ENCODE measurements at places on chromosomes 4 and X. TPM values are rescaled to one million over a fixed set of nuclear protein-coding genes. Genes with fewer than 3 reads are reported as not detected.
A peak's percentile ranks its signal among the peaks of the same experiment; 100 is the strongest.

GRCh38 chrX:18931972-18932371, 51.9 kb downstream of the PHKA2 start:
- peak; percentile 2 for DNase-seq

DNA sequence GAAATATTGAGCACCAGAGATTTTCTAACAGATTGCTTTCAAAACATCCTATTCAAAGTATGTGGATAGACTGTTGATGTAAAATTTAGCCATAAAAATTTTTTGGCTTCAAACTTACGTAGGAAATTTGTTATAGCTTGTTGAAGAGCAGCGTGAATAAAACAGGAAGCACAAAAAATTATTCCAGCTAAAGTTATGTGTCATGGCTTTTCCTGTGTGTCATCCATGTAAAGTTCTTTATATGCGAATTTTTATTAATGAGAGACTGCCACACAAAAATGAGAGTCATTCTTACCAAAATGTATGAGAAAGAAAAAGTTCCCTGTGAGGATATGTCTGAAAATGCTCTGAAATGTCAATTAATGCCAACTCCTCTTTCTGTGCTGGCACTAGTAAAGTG, 19.5 kb downstream of the EPGN start:
- no peak for DNase-seq

- no peak for DNase-seq
Measured at GRCh38 chr4:46986922-46987638, 6.3 kb downstream of the GABRA4 start.

DNA sequence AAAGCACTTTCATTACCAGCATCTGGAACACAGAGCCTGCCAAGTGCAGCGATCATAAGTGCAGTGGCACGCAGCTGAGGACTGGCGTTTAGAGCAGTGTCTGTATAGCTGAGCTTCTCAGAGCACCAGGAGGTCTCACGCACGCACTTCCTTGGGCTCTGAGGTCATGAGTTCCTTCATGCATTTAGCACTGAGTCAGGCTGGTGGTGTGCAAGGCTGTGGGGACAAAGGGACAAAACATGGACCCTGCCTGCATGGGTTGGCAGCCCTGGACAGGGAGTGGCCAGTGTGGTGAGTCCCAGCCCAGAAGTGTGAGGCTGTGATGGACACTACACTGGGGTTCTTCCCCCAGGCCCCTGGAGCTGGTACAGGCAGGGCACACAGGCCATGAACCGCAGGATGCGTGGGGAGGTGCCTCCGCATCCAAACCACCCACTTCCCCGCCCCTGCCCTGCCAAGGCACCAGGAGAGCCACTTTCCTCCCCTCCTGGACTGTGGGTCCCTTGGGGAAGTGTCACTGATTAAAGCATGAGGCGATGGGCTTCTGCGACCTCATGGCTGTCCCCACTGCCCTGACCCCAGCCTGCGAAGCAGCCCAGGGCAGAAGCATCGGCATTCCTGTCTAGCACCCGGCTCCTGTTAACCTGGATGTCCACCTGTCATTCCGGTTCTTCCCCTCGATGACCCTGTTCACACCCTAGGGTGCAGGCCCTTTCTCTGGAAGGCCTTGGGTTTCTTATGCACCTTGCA, 37.2 kb upstream of the GPR78 start:
- DNase-seq: no peak

DNA sequence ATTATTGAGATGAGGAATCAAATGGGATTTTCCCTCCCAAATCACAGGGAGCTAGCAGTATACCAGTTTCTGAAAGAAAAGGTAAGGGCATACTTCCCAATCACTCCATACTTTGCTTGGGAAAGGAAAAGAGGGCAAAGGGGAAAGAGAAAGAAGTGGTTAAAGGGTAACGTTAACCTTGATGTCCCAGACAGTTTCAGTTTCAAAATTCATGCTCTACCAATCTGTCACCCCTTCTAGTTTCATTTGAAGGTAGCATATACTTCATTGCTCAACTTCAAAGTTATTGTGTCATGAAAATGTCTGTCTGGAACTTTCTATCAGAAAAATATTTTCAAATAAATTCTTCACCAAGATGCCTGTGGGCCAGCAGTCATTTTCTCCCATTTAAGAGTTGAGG, 16.0 kb downstream of the TNMD start:
- no peak for DNase-seq

- peak; percentile 16 for DNase-seq
Measured at GRCh38 chr4:24103434-24104157, 213.7 kb upstream of the PPARGC1A start.

- DNase-seq: no peak
Measured at GRCh38 chr4:172141025-172141424, 327.8 kb downstream of the GALNTL6 start.

DNA sequence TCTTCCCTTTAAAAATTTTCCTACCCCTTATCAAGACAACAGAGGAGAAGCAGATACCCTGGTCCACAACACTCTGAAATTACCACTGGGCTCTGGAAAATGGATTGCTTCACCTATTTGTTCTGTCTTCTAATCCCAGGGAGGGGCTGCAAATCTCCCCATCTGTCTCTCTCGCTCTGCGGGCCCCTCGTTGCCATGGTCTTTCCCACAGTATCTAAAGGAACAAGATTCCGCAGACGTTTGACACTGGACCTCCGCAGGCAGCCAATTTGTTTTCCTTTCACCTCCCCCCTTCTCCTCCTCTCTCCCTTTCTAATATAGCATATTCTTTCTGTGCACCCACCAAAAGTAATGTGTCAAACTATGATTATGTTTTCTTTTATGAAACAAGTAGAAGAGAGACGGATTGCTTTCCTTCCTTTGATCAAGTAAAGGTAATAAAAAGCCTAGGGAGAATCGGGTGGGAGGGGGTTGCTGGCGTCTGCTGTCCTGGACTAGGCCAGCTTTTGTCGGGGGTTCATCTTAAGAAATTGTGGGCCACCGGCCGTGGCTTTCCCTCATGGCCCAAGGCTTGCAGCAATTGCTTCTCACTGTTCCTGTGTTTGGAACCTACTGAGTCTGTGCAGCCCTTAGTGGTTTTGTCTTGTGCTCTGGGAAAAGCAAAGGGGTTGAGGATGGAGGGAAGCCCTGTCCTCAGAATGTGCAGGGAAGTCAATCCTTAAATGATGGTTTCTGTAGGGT, 81.0 kb downstream of the MGST2 start:
- no peak for DNase-seq

- no peak for DNase-seq
Measured at GRCh38 chr4:95304898-95305297, 243.9 kb downstream of the UNC5C start.

GRCh38 chrX:144275843-144276242, 392.0 kb downstream of the UBE2NL start:
- no peak for DNase-seq

DNA sequence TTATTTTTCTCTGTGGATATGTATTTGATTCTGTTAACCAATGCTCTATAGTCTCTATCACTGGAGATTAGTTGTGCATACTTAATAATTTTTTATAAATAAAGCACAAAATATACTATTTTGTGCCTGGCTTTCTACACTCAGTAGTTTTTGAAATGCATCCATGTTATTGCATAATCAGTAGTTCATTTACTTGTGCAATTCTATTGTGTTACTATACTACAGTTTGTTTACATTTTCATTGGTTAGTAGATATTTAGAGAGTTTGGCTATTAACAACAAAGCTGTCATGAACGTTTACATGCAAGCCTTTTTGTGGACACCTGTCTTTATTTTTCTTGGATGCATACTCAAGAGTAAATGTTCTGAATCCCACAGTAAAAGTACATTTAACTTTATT, 265.0 kb upstream of the FAT4 start:
- no peak for DNase-seq

GRCh38 chr4:40704073-40704472, 45.7 kb upstream of the NSUN7 start:
- DNase-seq: no peak

DNA sequence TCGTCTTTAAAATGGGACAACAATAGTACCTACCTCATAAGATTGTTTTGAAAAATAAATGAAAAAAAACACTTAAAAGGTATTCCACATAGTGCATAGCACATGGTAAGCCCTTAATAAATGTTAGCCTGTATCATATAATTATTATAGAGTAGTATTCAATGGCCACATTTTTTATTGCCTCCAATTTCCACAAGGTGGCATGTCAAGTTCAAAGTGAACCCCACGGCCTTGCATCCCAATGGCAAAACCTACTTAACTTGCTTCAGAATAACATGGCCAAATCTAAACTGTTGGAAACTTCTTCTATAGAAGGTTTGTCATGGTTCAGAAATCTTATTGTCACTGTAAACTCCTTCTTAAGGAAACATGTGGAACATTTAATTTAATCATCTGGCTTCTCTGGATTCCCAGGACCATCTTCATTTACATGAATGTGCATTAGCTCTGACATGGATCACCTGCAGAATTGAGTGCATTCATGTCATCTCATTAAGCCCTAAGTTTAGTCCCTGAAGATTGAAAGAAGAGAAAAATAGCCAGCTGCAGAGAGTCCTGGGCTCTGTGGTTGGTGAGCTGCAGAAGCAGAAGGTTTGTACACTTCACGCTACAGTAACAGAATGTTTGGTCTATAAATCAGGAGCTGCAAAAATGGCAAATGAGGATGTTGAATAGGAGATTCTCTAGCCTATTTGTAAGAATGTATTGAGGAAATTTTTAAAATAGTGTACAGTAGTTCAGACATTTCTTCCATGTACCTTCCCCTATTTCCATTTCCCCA, 61.0 kb downstream of the ANXA3 start:
- DNase-seq: no peak

DNA sequence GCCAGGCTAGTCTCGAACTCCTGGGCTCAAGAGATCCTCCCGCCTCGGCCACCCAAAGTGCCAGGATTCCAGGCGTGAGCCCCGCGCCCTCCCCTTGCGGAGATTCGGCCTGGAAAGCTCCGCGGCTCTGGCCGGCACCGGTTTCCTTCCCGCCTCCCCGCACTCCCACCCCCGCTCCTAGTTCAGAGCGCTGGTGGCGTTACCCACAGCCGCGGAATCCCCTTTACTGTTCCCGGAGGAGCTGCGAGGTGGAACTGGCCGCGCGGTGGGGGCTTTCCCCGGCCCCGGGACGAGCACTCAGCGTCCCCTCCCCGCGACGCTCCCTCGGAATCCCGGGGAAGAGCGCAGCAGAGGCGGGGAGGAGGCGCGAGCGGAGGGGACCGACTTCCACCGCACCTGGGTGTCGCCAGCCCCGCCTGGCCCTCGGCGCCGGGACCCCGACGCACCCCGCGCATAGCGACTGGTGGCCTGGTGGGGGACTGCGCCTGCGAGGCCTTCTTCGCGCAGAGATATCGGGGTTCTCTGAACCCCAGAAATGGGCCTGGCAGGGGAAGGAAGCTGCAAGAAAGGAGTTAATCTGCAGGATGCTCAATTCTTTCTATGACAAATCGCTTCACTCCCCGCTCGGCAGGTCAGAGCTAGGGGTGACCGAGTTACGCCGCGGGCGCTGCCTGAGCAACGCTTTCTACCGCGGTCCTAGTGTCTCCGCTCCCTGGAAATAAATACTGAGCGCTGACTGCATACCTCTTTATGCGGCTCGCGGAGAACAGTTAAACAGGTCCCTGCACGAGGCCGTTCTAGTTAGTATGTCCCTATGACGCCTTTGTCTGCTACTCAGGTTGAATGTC, 14.6 kb upstream of the SLC25A4 start:
- peak; percentile 11 for DNase-seq

DNA sequence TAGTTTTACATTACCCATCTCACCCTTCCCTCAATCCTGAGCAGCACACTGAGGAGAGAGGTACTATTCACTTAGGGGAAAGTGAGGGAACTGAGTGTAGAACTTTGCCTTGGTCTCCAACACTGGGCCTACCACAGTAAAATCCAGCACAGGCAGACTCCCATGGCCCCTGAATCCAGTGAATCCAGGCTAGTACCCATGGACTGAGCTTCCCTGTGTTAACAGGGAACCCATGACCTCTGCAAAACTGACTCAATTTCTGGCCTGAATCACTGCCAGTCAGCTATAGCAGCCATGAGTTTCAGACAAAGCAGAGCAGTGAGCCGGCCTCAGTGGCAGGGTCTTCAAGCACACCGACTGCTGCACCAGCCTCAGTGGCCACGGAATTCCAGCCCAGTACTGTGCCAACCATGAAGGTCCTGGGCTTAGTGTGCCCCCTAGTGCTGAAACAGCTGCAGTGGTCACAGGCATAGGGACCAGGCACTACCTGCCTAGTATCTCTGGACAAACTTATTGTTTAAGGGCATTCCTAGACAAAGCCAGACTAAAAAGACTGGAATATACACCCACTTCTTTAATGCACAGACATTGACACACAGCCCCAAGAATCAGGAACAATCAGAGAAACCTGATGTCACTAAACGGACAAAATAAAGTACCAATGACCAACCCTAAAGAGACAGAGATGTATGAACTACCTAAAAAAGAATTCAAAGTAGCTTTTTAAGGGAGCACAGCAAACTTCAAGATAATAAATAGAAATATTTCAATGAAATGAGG, 127.4 kb upstream of the RPL34 start:
- DNase-seq: peak; percentile 26

GRCh38 chrX:8803326-8803725, 2.1 kb upstream of the FAM9A start:
- DNase-seq: no peak

DNA sequence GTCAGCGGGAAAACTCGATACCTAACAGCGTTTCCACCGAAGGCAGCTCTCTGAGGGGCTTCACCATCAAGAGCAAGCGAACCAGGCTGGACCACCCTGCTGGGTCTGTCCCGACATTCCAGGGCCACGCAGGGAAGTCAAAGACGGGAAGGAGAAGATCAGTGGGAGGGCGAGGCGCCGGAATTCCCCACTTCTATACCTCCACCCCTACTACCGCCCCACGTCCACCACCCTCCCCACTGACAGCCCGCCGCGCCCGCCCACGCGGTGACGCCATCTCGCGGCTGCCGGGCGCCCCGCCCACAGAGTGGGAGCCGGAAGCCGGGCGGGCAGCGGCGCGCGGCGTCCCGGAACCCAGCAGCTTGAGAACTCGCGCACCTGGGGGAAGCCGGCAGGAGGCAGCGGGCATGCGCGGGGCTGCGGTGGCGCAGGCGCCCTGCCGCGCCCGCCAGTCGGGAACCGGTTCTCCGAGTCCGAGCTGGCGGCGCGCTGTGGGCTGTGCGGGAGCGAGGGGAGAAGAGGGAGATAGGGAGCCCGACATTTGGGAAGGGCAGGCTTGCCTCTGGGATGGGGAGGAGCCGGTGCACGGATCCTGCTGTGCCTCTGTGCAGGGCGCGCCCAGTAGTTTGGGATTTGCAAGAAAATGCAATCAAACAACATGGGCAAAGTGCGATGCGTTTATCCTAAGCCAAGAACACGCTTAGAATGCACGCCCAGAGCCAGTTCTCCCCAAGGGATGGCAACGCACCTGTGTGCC, 3.2 kb upstream of the STIM2 start:
- peak; percentile 85 for DNase-seq

GRCh38 chr4:8710946-8711345, 118.4 kb downstream of the CPZ start:
- DNase-seq: no peak

- DNase-seq: no peak
Measured at GRCh38 chr4:64882311-64883086, 473.2 kb upstream of the TECRL start.

The TLR10 gene
- not detected for total RNA-seq

The MAGEA12 gene
- total RNA-seq: 60.6 TPM

The DCAF16 gene
- 24.3 TPM for total RNA-seq

The CCDC160 gene
- not detected for total RNA-seq

The GPRASP1 gene
- 0.69 TPM for total RNA-seq

The NOX1 gene
- total RNA-seq: not detected

The EOLA2 gene
- 21.0 TPM for total RNA-seq

The RNF128 gene
- total RNA-seq: 1.8 TPM

The OTUD5 gene
- total RNA-seq: 17.8 TPM

The LONRF3 gene
- 2.2 TPM for total RNA-seq

The PRR32 gene
- total RNA-seq: not detected

Data from Daoy (cell line).